ENCODE measurements at places on chromosomes 6 and 20. TPM values are rescaled to one million over a fixed set of nuclear protein-coding genes. Genes with fewer than 3 reads are reported as not detected.

NRSN1 gene
- 1.1 TPM for polyA plus RNA-seq

DNA sequence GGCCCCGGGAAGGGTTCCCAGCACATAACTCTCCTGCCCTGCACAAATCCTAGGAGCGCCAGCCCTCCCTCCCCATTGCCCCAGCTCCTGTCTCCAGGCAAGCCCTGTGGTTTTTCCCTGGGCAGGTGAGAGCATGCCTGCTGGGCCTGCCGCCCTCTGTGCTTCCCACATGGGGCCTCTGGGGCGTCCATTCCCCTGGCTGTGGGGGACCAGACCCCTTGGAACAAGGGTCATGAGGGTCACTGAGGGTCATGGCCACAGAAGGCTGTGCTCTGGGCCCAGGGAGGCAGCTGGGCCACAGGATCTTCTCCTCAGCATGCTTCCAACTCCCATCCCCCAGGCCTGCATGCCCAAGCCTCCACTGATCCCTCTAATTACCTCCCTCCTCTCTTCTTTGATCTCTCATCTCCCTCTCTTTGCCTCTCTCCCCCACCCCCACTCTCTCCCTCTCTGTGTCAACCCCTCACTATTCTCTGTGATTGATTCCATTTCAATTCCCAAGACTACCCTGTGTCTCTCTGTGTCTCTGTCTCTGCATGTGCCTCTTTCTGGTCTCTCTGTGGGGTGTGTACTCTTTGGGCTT, 6.1 kb downstream of the MDFI start:
- DNase-seq, result no peak

DNA sequence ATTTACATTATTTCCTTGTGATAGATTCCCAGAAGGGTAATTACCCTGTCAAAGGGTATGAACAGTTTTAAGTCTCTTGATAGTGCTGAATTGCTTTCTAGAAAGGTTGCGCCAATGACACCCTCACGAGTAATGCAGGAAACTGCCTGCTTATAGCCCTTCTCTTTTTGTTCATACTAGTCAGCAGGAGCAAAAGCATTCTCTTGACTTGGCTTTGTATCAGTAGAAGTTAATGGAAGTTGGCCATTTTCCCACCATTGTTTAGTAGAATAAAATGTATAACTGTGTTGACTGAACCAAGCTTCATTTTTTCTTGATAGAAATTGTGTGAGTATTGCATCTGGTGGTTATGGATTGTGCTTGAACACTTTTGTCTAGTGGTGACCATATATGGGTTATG, 100.1 kb downstream of the FARS2 start:
- DNase-seq, result no peak

TSBP1 gene
- 0.11 TPM for polyA plus RNA-seq
